ENCODE measurements at places on chromosomes 2 and 18.

DNA sequence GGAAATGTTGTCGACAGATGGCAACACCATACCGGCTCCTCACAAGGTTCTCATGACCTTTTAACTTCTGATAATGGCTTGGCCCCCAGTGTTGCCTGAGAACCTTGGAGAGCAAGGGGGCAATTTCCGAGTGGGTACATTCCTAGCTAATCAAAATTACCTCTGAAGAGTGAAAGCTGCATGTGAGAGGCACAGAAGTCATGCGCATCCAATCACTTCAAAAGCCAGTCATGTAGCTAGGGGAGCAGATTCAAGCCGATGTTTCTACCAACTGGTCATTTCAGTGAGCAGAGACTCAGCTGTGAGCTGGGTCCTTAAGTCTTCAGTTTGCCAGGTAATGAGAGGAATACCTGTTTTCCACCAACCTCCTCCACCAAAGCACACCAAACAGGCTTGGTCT lies 111.4 kb downstream of the LIPG start:
- no peak for DNase-seq

- DNase-seq = no peak
Observed at GRCh38 chr18:26902291-26902690, 36.8 kb upstream of the AQP4 start.

DNA sequence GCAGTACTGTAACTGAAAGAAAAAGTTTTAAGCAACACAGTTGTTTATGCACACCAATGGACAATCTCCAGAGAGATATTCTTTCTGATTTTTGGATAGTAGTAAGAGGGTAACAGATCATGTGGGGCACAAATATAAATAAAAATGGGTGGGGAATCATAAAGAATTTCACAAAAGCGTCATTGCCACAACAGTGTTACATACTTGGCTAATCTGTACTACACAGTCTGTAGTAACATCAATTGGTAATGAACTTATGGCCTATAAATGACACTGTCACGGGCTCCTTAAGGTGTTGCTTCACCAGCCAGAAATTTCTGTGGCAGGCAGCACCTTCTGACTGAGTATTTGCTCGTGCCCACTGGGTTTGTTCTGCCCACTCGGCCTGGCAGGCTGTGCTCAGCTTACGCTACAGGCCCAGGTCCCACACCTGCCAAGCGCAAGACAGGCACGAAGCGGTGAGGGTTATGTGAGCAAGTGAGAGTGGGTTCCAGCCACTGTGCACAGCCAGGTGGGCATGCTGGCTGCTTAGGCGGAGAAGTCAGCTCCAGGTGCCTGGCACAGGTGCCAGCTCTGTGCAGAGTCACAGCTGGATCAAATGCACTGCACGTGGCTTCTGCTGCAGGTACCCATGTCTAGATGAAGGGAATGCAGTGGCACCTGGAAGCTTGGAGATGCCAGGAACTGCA lies 532.5 kb upstream of the SLC39A10 start:
- no peak for DNase-seq

DNA sequence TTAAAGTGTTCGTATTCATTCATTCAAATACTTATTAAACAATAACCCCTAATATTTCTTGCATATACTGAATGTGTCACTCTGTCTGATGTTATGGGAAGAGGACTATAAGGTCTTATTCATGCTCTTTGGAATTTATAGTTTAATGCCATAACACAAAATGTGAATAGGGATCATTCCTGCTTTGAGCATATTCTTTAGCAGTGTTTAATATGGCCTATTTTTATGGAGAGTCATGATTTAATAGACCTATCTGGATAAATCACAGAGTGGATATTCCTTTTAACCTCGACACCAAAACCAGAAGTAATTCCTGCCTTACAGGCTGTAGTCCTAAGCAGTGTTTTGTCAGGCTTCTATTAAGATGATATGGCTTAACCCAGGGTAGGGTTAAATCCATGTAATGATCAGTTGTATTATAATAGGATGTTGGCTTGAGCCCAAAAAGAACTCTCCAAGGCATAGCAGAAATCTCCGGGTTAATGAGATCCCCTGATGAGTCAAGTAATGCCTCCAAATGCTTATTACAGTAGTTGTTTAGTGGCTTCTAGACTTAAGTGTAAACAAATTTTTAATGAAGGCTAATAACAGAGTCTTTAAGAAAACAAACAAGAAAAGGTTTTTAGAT lies 54.3 kb downstream of the GULP1 start:
- DNase-seq = no peak

GRCh38 chr2:38806015-38806732 lies 28.2 kb downstream of the GEMIN6 start:
- DNase-seq = no peak

GRCh38 chr18:48668466-48669179 lies 129.8 kb downstream of the CTIF start:
- no peak for DNase-seq

GRCh38 chr2:210318891-210319290 lies 3.9 kb upstream of the MYL1 start:
- DNase-seq = no peak

DNA sequence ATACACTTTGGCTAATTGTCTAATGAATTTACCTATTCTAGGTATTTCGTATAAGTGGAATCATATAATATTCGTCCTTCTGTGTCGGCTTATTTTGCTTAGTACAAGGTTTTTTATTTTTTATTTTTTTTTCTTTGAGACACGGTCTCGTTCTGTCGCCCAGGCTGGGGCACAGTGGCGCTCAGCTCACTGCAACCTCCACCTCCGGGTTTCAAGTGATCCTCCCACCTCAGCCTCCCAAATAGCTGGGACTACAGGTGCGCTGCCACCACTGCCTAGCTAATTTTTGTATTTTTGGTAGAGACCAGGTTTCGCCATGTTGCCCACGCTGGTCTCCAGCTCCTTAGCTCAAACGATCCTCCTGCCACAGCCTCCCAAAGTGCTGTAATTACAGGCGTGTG lies 38.2 kb downstream of the PCBP1 start:
- DNase-seq = no peak

- peak; percentile 52 for DNase-seq
Observed at GRCh38 chr2:237600205-237600846, 9.8 kb upstream of the RAB17 start.

DNA sequence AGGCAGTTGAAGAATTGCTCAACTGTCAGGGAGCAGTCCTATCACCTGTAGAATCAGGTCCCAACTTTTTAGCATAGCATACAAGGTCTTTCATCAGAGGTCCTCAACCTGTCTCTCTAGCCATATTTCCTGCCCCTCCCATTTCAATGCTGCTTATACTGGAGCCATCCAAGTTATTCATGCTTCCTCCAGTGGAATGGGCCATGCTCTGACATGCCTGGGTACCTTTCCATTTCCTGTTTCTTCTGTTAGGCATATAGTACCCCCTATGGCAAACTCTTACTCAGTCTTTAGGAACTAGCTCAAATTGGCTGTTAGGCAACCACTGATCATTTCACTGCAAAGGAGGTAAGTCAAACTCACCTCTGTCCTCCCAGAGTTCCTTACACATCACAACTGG lies 51.0 kb upstream of the ABCA12 start:
- no peak for DNase-seq

GRCh38 chr2:210443527-210443926 lies 33.0 kb downstream of the LANCL1 start:
- DNase-seq = no peak

DNA sequence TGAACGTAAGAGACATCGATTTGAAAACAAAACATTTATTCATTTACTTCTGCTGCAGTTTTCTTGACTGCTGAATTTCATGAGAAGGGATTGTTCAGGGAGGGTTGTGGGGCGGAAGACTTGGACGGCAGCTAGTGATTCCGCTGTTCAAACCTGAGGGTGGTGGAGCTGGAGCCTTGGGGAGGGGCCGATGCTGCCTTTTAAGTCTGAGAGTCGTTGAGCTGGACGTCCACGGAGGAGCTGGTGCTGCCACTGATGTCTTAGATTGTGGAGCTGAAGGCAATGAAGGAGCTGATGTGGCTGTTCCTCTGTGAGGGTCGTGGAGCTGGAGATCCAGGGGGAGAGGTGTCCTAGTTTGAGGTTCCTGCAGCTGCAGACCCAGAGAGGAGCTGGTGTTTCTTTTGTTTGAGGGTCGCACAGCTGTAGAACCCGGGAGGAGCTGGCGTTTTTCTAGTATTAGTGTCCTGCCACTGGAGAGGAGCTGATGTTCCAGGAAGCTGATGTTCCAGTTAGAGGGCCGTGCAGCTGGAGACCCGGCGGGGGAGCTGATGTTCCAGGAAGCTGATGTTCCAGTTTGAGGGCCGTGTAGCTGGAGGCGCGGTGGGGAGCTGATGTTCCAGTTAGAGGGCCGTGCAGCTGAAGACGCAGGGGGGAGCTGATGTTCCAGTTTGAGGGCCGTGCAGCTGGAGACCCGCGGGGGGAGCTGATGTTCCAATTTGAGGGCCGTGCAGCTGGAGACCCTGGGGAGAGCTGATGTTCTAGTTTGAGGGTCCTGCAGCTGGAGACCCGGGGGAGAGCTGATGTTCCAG lies 150.9 kb downstream of the RTP5 start:
- DNase-seq = peak; percentile 4

DNA sequence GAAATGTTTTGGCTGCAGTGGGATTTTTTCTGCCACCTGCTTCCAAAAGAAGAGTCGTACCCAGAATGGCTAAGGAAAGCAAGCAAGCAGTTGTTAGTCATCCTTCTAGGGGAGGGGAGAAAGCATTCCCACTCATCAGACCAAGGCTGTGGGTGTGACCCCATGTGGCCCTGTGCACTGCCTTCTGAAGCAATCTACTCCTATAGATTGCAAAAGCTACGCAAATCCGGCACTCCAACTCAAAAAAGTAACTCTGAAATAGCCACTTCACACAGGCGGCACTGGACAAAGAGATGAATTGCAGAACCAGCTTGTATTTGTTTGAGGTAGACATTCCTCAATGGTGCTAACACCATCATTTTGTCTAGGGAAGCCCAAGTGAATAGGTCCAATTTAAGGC lies 44.3 kb downstream of the ST3GAL5 start:
- DNase-seq = no peak

GRCh38 chr2:10478298-10478625 lies 30.1 kb upstream of the ODC1 start:
- no peak for DNase-seq

DNA sequence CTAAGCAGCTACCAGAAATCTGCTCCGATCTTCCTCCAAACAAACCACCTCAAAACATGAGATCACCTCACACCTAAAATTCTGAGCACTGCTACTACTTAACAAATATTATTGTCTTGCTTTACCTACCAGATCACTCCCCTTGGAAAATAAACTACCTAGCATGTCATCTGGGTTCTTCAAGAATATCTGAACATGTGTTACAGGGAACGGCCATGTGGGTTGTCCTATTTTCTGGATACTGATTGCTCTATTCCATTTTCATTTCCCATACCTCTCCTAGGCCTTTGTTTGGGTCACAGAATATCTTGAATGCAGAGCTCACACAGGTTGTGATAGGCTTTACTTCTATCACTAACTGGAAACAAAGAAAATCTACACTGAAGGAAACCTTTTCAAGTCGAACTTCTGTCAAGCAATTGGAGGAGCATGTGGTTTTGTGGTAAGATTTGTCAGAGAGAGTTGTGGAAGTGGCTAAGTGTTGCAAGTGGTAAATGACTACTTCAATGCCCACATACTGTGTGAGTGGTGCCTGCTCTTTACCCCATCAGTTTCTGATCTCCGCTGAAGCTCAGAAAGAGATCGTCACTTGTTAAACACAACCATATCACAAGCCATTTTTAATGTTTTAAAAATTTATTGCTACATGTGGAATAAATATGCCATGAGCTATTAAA lies 739.1 kb upstream of the ZEB2 start:
- DNase-seq = peak; percentile 1

- DNase-seq = peak; percentile 12
Observed at GRCh38 chr2:182784777-182785176, 68.7 kb downstream of the DNAJC10 start.

DNA sequence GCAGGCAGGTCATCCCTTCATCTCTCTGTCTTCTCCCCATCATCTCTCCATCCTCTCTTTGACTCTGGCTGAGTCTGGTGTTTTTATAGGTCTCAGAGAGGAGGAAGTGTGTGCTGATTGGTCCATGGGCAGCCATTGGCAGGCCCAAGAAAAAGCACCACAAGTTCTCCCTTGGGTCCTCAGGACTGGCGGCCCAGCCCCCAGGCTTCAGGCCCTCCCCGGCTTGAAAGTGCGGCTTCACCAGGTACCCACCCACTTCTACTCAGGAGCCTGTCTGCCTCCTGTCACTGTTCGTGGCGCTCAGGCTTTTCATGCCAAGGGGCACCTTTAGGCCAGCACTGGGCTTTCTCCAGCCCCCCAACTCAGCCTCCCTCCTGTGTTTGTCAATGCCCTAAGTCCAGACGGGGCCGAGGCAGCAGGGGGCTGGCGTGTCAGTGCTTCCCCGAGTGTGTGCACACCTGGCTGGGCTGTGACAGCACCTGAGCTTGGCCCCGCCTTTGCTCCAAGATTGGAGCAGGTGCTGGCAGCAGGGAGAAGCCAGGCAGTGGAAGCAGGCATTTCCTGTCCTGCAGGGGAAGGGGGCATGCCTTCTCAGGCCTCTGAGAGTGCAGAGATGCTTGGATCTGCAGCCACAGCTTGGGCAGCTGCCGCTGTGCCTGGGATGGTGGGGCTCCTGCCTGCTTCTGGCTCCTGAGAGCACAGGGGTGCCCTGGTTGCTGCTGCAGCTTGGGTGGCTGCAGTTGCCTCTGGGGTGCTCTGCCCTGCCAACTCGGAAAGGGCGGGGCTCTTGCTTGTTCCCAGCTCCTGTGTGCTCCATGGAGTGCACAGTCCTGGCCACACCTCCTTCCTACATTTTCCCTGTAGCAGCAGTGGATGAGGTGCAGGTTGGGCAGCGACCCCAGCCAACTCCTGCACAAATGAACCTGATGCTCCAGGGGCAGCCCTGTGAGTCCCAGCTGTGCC lies 34.1 kb downstream of the FBXO48 start:
- DNase-seq = no peak

All from fibroblast of skin of left quadriceps (primary cell).